ENCODE measurements at places on chromosomes 6 and 20.

DNA sequence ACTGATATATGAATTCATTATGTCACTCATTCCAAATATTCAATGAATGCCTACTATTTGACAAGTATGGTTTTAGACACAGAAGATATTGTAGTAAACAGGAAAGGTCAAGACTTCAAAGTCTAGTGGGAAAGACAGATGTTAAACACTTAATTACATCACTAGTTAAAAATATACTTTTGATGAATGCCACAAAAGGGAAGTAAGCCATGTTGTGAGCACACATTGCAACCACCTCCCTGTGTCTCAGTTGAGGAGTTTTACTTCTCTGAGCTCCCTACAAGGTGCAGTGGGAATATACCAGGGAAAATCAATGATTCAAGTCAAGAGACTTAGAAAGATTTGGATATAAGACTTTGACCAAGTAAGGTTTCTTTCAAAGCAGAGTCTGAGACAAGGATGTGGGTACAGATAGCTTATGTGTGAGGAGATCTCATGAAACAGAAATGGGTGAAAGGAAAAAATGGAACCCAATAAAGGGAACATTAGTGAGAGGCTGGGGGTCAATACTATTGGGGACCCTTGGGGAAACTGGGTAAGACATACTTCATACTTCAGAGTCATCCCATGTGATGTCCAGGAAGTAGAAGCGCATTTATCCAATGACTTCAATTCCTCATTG, 503.7 kb downstream of the KIF16B start:
- no peak for DNase-seq

GRCh38 chr6:38234934-38235682, 404.6 kb downstream of the BTBD9 start:
- DNase-seq: no peak

DNA sequence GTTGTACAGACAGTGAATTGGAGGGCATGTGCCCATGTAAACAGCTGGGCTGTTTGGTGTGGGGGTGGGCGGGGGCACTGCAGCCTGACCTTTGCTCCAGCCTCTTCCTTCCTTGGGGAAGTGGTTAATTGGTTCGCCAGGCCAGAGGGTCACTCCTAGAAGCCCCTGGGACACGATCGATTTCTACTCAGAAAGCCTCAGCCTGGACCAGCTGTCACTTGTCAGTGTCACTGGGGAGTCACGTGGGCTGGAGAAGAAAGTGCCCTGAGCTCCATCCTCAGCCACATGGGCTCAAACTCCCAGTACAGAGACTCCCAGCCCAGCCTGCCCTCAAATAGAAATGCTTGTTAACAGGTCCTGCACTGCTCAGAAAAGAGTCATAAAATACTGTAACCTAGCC, 423.8 kb upstream of the SULF2 start:
- DNase-seq: no peak

DNA sequence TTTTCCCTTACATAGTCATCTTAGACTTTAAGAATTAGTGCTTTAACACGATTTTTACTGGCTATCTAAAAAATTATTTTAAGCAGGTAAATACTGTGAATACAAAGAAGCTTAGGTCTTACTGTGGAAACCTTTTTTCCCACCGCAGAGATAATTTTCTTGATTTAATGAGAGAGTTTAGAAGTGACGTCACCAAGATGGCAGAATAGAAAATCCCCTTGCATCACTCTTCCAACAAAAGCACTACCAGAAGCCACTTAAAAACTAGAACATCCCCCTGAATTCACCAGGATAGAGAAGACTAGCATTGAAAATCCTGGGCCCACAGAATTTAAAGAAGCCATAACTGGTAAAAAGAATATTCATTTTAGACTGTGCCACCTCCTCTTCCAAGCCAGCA, 375.4 kb upstream of the PTCHD4 start:
- no peak for DNase-seq

GRCh38 chr20:2750491-2751251, 49.8 kb downstream of the CPXM1 start:
- DNase-seq: peak; percentile 39

GRCh38 chr6:154247119-154247861, 109.3 kb downstream of the IPCEF1 start:
- no peak for DNase-seq

DNA sequence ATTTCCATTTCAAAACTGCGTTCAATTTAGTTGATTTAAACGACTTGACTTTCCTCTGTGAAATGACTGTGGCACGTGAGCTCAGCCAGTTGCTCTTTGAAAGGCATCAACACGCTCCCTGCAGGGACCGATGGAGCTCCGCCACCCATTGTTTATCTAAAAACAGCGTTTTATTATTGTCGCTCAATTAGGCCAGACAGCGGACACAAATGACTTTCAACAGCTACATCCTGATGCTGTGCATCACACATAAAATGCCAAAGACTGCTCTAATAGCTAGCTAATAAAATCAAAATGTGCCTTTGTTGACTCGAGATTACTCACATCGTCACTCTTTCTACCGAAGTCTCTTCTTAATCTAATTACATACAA, 332.5 kb downstream of the CD83 start:
- DNase-seq: no peak

DNA sequence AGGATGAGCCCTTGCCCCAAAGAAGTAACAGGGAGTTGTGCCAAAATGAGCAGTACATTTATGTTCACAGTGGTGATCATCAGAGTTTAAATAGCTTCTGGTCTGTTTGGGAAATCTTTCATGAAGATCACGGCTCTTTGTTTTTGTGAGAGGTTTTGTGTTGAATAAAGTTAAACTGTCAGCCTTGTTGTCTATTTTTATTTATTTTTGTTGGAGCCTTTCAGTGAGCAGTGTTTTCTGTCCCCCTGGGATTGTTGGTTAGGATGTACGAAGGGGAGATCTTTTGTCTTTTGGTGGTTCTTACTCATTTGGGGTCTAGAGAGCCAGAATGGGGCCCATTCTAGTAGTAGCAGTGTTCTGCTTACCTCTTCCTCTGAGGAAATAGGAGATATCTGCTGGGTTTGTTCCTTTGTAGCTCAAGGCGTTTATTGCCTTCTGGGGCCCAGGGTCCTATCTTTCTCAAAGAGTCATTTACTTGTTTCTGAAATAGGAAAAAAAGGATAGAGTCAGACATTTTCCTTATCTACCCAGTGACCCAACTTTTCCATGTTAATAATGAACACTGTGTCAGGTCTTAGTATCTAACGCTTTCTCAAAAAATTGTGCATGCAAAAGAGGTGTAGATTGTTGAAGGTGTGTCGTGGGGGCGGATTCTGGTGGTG, 157.4 kb downstream of the JARID2 start:
- DNase-seq: no peak

- peak; percentile 11 for DNase-seq
These were observed 62.9 kb downstream of the SCAND1 start for GRCh38 chr20:35891375-35891774.

DNA sequence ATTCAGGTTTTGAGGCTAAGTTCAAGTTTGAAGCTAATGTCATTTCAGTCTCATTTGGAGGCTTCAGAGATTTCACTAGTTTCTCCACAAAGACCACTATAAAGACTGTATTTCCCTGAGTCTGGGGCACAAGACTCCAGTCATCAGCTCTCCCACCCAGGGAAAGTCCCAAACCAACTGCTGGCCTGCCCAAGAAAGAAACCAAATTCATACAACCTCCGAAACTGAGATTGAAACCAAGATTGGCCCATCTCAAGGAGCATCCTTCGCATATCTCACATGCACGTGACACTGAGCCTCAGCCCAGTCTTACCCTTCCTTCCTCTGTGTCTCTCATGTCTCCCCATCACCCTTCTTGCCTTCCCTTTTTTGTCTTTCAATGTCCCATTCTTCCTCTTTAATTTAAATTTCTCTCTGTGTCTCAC, 3.5 kb upstream of the LTA start:
- no peak for DNase-seq

DNA sequence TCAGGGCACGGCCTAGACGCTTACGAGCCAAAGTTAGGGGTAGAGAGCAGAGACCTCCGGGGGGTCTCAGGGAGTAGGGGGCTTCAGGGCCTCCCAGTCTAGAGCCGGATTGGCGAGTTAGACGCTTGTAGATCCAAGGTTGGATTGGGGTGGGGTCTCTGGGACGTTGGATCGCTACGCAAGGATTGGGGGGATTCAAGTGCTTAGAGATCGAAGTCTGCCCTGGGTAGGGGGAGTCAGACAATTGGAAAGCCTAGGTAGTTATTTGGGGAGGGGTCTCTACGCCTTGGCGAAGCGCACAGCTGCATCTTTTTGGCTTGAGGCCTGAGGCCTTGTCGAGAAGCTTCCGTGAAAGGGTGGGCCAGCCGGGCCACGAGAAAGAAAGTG, 469 bp downstream of the STX16 start:
- DNase-seq: no peak
